ENCODE measurements at places on chromosomes 13 and 19. TPM values are rescaled to one million over a fixed set of nuclear protein-coding genes. Genes with fewer than 3 reads are reported as not detected.

- no peak for DNase-seq
Measured at GRCh38 chr13:35475960-35476943, at the start of gene MAB21L1. Gene MAB21L1, minus strand, starts transcription at chr13:35476689. Its CDS starts 551 bp downstream, at chr13:35476138.

- DNase-seq: no peak
Measured at GRCh38 chr19:8569066-8569771, 8.0 kb downstream of the MYO1F start.

- DNase-seq: no peak
Measured at GRCh38 chr13:49062297-49062896, 86.7 kb downstream of the FNDC3A start.

Gene ZNF253
- 29.0 TPM for polyA plus RNA-seq

- DNase-seq: no peak
Measured at GRCh38 chr13:49303533-49304252, 56.0 kb downstream of the CDADC1 start.

- no peak for DNase-seq
Measured at GRCh38 chr19:6678690-6679109, 8.7 kb upstream of the TNFSF14 start.

Gene MIR17HG
- 7.2 TPM for polyA plus RNA-seq

Measured in renal pelvis (tissue), 12 donors.